ENCODE measurements at places on chromosomes 2 and 18.

DNA sequence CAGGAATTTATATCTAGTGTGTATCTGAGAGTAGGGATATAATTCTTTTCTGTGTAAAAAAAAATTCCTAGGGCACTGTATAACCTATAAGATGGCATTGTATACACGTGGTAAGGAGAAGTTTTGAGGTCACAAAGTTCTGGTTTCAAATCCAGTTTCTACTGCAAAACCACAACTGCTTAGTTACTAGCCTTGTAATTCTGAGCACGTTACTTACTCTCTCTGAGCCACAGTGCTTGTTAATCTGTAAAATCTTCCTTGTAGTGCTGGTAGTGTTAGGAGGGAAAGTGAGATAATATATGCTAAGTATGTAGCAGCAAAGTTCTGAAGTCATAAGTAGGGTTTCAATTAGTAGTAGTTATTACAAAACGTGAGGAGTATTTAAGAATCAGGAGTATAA, 175.4 kb downstream of the SATB2 start:
- DNase-seq, result no peak

DNA sequence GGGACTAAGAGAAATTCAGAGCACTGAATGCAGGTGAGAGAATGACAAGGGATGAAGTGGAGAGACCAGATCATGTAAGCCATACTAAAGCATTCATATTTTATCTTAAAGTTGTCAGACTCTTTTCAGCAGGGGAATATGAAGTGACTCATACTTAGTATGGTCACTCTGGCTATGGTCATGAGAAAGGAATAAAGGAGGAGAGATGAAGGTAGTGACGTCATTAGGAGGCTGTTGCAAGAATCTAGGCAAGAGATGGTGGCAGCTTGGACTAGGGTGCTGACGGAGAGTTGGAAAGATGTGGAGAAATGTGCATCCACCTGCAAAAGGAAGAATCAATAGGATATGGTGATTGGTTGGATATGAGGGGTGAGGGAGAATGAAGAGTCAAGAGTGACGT, 203.2 kb upstream of the ACVR2A start:
- no peak for DNase-seq

DNA sequence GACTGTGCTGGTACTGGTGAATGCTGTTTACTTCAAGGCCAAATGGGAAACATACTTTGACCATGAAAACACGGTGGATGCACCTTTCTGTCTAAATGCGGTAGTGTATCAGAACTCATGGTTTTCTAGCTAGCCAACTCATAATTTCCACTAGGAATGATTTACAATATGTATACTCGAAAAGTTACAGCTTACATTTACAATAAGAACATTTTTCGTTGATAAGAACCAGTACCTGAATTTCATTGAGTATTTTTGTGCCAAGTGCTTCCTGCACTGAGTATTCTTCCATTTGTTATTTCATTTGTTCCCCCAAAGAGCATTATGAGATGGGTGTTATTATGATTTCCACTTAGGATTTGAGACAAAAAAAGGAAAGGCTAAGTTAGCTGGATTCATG, 21.9 kb downstream of the SERPINB12 start:
- DNase-seq, result no peak

- no peak for DNase-seq
These were observed 219.3 kb upstream of the TMEFF2 start for GRCh38 chr2:192413812-192414681.

- DNase-seq, result no peak
These were observed 67.9 kb upstream of the THOC1 start for GRCh38 chr18:335733-336132.

DNA sequence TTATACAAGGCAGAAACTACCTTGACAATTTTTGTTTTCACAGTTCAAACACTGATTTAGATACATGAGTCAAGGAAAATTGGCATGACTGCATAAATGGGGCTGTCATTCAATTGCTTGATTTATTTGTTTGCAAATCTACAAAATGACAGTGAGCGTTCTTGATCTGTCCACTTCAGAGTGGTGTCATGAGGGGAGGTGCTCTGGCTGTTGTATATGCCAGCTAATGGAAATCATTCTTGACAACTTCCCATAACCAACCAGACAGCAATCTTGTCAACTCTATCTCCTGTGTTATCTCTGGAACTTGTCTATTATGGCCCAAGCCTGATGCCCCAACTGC, 120.6 kb upstream of the UGP2 start:
- DNase-seq, result no peak

DNA sequence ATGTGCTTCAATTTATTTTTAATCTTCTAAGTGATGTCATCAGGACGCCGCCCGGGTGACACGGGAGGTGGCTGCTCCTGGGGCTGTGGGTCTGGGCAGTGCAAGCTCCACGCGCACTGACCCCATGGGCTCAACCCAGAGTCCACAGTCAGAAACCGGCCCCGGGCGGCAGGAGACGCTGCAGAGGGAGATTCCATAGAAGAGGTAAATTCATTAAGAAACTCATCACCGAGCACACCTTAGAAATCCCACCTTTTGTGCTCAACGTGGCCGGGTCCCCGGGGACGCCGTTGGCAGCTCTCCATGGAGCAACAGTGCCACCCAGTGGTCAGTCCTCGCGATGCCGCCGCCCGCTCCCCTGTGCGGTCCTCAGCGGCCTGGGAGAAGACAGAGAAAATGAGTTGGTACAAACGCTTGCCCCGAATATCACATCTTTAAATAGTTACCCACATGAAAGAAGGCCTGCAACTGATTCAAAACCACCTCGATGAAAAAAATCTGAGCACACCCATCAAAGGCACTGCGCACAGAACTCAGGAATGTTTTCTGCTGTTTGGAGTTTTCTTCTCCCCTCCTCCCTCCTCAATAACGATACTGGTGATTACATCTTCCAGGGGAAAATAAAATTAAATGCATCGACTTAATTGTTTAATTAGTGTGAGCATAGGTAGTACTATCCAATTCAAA, 92.6 kb downstream of the CMPK2 start:
- peak; percentile 62 for DNase-seq

GRCh38 chr2:195322324-195322723, 334.7 kb upstream of the SLC39A10 start:
- DNase-seq, result no peak

- no peak for DNase-seq
These were observed 14.5 kb downstream of the CERS6 start for GRCh38 chr2:168470320-168471162.

GRCh38 chr2:67917332-67918054, 145.3 kb downstream of the C1D start:
- DNase-seq, result no peak

DNA sequence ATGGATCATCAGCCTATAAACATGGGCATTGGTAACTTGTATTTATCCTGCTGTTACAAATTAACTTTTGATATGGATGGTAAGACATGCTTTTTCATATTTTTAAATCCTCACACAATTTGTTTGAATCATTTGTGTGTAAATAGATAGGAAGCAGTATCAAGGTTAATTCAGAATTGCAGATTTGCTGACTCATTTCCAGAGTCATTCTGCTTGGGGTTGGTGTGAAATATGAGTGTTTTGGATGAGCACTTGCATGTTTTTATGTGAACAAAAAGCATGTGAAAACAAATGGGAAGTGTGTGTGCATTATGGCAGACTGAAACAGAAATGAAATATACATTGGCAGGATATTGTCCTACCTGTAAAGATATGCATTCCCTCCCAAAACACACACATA, 11.8 kb downstream of the CCDC85A start:
- no peak for DNase-seq

DNA sequence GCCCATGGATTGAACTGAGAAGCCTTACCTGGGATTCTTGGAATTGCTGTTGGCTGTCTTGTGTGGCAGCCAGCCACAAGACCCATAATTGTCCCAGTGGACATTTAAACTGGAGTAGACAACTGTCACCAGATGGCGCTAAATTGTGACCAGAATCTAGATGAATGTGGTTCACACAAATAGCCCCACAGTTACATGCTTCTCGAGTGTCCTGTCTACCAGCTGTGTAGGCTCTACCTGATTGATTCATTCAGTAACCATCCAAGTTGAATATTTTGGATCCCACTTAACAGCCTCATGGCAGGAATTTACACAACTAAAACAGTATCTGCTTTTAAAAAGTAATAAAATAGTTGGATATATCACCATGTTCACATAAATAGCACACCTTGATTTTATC, 73.2 kb downstream of the MAP4K4 start:
- DNase-seq, result no peak

- peak; percentile 69 for DNase-seq
These were observed 65.9 kb upstream of the ITM2C start for GRCh38 chr2:230798769-230799399.

DNA sequence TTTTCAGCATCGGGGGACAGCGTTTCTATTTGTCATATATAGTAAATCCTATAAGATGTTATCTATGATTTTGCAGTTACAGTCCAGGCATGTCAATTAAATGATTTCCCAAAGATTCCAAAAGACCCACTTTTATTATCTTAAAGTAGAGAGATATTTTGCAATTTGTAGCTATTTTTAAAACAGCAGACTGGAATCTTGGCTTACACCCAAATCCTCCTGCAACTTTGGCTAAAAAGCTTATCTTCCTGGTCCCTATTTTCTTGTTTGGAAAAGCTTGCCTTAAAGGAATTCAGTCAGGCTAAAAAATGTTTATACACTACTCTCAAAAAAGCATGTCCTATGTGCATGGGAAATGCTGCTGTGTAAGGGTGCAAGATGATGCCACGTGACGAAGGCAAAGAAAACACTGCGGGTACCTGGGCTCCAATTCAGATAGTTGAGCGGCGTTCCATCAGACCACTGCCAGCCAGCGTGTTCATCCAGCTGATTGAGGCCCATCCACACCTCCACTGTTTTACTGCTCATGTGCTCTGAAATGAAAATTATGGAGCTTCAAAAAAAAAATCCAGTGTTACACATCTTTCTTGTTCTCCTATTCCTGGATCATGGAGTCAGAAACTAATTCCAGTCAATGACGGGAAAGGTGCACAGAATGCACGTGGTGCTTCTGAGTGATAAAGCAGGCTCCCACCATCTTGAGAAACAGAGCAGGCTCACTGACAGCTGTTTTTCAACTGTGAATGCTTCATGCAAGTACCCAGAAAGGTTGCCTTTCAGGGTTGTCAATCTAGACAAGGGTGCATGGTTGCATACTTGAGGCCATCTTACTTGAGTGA, 33.8 kb downstream of the PLA2R1 start:
- DNase-seq, result no peak

GRCh38 chr18:63244607-63245006, 75.0 kb downstream of the BCL2 start:
- DNase-seq, result no peak

DNA sequence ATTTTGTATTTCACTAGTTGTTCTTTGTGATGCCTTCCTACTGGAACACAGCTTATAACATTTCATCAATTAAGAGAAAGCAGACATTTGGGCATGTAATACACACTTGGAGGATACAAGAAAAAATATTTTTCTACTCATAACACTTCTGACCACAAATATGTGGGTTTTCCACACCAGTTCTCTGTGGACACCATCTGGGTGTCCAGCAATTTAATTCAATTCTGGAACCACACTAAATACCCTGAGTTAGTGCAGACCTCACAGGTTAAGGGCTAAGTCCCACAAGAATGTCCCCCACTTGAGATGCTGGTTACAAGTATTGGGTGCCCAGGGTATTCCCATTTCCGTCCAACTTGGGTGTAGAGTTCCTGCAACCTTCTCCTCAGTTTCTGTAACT, 91.1 kb upstream of the SKOR2 start:
- DNase-seq, result no peak

- DNase-seq, result no peak
These were observed 158.1 kb upstream of the CHAC2 start for GRCh38 chr2:53609551-53609950.

DNA sequence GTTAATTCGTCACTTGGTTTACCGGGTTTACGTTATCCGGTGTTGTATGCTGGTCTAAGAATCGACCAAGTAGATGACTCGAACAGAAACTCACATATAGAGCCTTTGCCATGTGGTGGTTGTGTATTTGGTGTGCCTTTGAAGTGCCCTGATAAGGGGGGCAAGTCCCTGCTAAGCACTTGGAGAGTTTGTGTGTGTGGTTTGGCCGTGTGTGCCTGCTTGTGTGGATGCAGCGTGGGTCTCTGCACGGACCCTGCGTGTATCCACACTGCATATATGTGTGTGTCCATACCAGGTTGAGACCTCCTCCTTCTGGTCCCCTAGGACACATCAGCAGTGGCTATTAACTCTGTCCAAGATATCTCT, 2.4 kb upstream of the CELF4 start:
- no peak for DNase-seq

- no peak for DNase-seq
These were observed 409.9 kb upstream of the NRXN1 start for GRCh38 chr2:51441786-51442185.

DNA sequence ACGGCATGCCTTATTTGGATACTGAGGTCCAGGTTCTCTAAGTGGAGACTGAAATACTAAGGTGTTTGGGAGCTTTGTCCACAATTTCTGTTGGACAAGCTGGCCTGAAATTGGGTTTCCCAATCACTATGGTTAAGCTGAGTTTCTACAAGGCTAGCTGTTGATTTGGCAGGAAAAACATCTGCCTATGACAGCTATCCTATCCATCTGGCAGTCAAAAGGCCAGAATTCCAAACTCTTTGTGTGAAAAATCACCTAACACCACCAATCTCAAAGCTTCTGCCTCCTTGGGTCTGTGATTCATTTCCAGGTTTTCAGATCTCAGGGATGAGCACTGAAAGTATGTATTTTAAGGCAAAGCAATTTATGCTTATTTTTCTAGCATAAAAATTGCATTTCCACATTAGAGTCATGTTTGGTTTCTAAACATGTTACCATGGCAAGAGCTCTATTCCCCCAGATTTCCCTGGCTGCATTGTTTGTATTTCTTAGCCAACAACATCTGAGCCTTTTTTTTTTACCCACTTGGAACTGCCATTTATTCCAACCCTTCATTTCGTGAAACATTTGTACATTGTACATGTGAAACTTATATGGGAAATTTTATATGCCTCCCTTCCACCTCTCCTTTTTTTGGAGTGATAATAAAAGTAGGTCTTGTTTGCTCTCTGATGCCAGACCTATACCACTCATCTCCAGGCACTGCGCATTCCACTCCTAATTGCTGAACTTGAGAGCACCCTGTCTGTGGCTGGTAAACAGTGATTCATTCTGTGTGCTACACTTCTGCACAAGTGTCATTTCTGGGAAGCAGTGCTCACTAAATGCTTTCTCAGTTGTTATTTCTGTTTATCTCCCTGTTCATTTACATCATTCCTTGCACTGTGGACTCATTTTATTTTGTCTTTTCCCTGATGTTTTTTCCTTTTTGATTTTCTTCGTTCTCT, 15.9 kb upstream of the CCDC85A start:
- no peak for DNase-seq

DNA sequence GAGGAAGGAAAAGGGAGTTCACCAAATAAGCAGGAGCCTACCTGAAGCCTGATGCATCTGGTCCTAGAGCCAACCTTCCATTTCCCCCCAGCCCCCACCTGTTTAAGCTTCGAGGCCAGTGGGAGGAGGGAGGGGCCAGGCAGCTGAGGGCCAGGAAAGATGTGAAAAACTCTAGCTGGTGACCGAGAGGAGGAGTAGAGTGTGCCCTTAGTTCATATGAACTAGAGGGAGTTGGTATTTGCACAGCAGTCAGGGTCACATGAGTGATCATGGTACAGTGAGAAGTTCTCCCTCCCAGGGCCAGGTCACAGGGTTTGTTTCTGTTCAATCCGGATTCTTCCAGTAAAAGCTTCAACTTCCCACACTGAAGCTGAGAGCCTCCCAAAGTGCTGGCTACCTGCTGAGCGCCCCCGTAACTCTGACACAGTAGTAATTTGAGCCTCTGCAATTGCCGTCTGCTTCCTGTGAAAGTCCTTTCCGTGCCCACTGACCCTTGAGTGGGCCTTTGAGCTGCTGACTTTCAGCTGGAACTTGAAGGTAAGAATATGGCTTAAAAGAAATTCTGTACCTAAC, at the start of gene SULT1C2:
TSS of gene SULT1C2 (plus strand) at position 362 of the 573 bp plus-strand sequence. CDS start 4,773 bp downstream, outside the sequence.
- DNase-seq, result no peak

Measured in stimulated activated CD4-positive, alpha-beta T cell treated with anti-CD3 and anti-CD28 coated beads, Interleukin-12 subunit alpha, Interleukin-12 subunit beta, amount 100 ng/mL, for 48 hours (primary cell).